GM12892 (cell line): ENCODE measurements at places on chromosomes 2 and 18.

DNA sequence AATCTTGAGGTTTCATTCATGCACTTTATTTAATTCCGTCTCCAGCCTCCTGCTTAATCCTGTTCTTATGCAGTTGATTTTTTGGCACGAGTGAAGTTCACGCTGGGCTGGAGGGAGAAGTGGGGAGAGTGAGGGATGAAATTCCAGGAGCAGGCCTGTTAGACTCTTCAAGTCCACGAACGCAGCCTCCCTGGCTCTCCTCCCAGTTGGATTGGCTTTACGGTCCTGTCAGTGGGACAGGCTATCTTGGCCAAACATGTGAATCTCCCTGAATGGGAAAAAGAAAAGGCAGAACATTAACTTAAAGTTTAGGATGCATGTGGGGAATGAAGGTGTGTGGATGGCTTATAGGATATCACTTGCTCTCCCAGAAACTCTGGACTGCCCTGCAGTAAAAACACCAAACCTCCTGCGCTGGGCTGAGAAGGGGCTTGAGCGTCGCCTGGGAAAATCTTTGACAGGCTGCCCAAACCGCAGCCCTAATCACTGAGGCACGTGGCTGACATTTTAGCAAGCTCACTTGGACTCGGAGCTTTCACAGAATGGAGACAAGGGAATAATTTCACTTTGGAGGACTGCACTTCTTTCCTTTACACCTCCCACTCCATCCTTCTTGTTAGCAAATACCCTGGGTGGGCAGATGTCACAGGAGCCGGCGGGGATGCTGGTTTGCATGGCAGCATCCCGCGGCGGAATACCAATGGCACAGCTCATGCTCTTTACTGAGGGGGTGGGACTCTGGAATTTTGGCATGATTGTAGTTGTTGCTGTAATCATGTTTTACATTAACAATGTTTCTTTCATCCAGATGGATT is 93.9 kb downstream of the ACKR3 start:
- no peak for DNase-seq

DNA sequence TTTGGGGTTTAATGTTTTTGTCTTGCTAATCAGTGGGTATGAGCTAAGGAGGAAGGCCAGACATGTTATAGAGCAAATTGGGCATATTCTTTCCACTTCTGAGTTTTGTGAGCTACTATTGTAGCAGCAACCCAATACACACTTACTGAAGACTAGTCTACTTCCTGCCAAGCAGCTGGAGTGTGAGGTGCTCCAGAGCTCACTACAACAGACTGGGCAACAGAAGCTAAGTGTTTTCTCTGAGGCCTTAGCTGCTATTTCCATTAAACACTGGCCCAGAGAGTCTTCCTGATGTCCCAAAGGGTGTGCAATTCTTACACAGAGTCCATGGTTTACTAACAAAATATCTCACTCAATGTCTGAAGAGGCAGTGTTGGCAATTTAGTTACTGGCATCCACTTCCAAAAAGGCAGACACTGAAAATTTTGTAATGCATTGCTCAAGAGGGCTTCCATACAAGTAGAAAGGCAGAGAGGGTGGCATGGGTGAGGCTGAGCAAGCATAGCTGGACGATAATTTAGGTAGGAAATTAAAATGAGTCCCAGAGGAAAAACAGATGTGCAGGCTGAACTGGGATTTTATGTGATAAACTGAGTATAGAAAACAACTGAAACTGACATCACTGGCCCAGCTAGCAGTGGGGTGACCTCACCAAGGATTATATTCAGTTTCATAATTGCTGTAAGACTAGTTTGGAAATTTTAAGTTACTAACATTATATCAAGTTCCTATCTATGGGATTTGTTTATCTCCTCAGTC is 68.6 kb downstream of the ZC3H6 start:
- no peak for DNase-seq

- DNase-seq: no peak
Observed at GRCh38 chr18:352438-352837, 84.6 kb upstream of the THOC1 start.

DNA sequence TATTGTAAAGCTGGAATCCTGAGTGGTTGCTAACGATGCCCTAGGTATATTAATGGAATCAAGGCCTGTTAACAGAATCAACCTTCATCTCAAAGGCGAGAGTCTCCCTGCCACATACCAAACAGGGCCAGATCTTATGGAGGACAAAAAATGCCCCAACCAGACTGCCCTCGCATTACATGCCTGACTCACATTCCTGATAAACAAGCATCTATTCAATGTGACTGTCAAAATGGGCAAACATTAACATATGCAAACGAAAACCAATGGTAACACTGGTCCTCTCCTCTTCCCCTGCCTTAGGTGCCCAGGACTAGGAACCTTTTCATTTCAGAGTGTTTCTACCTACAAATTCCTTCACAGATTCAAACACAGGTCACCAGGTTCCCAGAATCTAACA is 83.4 kb downstream of the COL6A3 start:
- no peak for DNase-seq

- DNase-seq: no peak
Observed at GRCh38 chr2:37324536-37324785, 172 bp downstream of the PRKD3 start.

- no peak for DNase-seq
Observed at GRCh38 chr2:142495141-142495540, 364.3 kb upstream of the LRP1B start.

DNA sequence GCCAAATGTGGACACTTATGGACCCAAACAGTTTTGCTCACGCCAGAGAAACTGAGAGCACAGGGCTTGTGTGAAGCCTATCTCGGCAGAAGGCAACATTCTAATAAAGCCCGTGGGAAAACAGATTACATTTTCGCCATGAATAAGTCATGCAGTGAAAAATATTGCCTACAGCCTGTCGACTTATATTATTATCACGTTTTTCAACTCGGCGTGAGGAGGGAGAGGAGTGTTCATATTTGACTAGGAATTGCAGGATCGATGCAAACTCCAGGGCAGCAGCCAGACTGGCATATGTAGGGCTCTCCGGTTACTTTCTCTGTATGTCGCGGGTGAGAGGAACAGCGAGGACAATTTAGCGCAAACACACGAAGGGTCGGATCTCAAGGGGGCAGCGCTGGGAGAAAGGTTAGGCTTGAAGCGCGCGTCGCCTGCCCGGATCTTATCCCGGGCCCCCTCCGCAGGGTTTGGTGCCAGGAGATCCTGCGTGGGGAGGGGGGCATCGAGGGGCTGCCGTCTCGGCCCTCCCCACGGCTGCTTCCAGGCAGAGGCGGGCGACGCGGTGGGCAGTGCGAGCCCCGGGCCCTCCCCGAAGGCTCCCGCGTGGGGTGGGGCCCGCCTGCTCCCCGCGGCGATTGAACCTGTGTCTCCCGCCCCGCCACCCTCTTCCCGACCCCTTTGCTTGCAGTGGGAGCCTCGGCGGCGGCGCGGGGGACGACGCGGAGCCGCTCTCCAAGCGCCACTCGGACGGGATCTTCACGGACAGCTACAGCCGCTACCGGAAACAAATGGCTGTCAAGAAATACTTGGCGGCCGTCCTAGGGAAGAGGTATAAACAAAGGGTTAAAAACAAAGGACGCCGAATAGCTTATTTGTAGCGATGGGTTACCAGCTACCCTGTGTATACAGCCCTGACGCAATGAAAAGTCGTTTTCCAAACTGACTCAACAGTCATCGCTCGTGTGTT is 4.4 kb downstream of the ADCYAP1 start:
- no peak for DNase-seq

DNA sequence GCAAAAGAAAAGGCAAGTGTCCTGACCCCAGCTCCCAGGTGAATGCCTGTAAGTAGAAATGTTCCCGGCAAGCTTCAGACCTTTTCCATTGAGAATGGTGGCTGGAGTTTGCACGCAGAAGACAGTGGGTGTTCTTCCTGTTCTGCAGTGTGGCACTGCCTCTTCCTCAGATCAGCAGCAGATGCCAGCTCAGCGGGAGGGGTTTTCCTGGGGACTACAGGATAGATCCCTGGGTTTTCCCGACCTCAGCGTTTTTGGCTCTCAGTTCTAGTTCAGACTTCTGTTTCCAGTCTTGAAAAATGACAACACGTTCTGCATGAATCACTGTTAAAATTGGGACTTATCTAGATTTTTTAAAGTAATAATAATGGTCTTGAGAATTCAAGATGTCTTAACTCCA is 39.2 kb downstream of the GRHL1 start:
- no peak for DNase-seq

GRCh38 chr2:70939839-70940580 is 4.3 kb downstream of the ATP6V1B1 start:
- no peak for DNase-seq

- no peak for DNase-seq
Observed at GRCh38 chr2:74602586-74603281, 45.4 kb downstream of the M1AP start.

DNA sequence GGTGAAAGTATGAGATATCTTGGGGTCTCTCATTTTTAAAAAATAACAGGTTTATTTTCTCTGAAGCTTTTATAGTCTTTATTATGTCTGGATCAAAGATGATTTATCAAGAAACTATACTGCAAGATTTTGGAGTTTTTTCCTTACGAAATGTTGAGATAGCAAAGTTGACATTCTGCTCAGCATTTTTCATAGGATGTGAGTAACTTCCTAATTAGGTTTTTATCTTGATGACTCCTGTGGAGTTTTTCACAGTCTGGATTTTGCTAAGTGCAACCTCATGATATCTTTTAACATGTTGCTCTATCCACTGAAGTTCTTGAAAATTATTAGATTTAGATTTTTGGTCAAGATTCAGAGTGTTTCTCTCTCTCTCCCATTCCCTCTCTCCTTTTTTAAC is 17.8 kb downstream of the TCF7L1 start:
- no peak for DNase-seq

- DNase-seq: no peak
Observed at GRCh38 chr2:117820444-117820843, 6.0 kb downstream of the DDX18 start.

- DNase-seq: no peak
Observed at GRCh38 chr2:24935145-24935544, 15.1 kb upstream of the ADCY3 start.

GRCh38 chr2:225891013-225891412 is 491.5 kb downstream of the NYAP2 start:
- DNase-seq: no peak

GRCh38 chr18:32767400-32767799 is 5.4 kb downstream of the KLHL14 start:
- DNase-seq: no peak

DNA sequence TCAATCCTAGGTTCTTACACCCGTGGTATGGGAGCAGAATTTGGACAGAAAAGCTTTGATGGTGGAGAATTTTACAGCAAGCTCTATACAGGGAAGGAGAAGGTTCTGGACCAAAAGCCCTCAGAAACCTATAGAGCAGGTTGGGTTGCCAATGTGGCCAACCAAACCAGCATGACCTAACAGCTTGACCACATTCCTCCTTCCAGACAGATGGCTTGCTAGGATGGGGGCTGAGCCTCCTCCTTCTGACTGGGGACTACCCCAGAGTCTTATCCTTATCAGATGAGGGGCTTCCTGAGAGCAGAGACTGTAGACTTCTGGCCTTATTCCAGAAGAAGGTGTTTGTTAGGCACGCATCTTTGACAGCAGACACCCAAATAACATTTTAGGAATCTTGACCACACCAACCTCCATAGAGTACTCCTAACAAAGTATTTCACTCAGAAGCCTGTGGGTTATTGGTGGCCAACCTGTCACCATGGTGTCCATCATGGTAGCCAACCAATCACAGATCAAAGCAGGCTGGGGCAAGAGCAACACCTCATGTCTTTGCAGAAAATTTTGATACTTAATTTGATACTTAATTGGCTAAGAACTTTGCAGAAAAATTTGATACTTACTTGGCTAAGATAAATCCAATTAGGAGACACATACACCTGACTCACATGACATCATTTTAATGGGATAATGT is 34.8 kb upstream of the EPAS1 start:
- no peak for DNase-seq

- no peak for DNase-seq
Observed at GRCh38 chr2:55147041-55147440, 85.1 kb downstream of the CLHC1 start.

GRCh38 chr18:58886864-58887612 is 22.4 kb downstream of the ZNF532 start:
- DNase-seq: no peak

DNA sequence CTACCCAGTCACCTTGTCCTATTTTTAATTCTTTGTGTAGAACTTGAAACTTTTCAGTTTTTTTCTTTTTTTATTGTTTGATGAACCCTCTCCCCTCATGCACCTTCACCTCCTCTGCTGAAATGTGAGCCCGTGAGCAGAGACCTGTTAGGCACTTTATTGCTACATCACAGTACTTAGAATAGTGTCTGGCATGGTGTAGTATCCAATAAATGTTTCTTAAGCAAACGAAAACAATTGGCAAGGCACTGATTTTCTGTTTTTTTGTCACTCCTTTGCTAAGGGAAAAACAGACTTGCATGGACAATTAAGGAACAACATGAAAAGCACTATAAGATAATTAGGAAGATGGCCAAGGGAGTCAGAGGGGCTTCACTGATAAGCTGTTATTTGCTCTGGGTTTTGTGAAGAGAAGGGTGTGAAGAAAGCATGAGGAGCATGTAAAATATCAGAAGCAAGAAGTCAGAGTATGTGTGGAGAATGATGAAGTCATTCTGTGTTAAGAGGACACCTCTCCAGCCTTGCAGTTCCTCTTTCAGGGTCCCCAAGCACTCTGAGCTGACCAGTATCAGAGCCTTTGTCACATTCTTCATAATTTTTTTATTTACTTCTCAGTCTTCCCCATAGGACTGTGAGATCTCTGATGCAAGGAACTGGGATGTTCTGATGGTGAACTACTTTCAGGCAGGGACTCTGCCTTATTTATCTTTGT is 99.7 kb upstream of the CAVIN2 start:
- DNase-seq: no peak

DNA sequence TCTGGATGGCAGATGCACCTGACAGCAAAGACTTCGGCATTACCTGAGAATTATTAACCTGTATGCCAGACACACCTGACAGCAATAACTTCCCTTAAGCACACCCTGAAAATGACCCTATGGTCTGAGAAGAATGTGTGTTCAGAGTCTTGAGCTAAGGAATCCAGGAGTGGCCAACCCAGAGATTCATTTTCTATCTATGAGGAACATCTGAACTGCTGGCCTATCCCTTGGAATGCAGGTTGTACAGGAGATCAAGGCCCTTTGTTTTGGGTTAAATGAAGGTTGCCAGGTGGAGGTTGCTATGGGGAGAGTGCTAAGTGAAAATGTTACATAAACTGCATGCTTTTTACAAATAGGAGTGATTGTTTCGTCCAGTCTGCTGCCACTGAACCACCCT is 200.9 kb upstream of the MEIS1 start:
- DNase-seq: no peak

DNA sequence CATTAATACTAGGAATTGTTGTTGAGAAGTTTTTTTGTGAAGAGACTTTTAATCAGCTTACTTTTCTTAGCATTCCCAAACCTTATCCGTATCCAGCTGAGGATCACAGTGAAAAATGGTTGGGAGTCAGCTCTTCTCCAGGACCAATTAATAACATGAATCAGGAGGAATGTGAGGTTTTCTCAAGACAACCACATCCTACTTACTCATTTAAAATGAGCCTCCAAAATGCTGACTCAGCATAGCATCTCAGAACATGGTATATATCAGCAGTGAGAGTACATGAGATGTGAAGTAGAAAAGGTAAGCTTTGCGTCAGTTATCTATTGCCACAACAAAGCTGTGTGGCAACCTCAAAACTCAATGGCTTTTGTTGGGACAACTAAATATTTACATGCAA is 140.3 kb downstream of the NRP2 start:
- DNase-seq: no peak
